GM23248 (cell line): ENCODE measurements at places on chromosomes 3 and 15.

- DNase-seq = no peak
Measured at GRCh38 chr3:78048698-78049097, 1008.8 kb downstream of the ROBO2 start.

DNA sequence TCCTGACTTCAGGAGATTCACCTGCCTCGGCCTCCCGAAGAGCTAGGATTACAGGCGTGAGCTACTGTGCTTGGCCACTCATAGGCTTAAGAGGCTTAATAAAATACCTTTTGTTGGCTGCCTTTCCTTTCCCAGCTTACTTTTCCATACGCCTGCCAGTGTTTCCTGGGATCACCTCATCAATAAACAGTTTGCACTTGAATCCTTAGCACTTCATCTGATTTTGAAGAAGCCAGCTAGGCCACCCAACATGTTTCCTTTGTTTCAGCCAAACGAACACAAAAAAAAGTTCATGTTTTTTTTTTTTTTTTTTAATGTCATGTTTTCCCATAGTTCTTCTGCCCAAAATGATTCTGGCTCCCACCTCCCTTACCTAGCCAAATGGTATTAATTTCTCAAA, 92.3 kb downstream of the RAP2B start:
- no peak for DNase-seq

DNA sequence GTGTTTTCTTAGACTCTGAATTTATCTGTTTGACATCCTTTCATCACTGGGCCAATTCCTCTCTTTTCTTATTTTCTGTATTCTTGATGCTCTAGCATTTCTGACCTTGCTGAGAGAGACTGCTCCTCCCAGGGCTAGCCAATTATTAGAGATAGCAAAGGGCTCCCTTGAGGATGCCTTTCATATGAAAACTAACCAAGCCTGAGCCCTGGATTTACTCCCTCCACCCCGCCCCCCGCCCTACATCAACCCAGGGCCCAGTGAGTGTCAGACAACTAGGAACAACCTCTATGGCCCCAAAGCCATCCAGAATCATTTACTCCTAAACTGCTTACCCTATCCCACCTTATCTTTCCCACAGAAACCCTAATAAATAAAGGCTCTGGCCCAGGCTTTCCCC, 69.7 kb upstream of the LARS2 start:
- no peak for DNase-seq

DNA sequence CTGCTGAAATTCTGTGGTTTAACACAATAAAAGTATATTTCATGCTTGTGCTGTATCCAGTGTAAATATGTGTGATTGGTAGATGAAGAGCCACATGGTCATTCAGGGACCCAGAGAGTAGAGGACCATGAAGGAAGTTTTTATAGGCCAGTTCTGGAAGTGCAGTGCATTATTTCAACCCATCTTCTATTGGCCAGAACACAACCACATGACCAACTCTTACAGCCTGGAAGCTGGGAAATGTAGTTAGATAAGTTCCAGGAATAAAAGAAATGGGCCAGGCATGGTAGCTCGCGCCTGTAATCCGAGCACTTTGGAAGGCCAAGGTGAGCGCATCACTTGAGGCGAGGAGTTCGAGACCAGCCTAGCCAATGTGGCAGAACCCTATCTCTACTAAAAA, 21.4 kb upstream of the PRTG start:
- no peak for DNase-seq

GRCh38 chr3:151347432-151347831, 18.1 kb upstream of the P2RY13 start:
- no peak for DNase-seq

DNA sequence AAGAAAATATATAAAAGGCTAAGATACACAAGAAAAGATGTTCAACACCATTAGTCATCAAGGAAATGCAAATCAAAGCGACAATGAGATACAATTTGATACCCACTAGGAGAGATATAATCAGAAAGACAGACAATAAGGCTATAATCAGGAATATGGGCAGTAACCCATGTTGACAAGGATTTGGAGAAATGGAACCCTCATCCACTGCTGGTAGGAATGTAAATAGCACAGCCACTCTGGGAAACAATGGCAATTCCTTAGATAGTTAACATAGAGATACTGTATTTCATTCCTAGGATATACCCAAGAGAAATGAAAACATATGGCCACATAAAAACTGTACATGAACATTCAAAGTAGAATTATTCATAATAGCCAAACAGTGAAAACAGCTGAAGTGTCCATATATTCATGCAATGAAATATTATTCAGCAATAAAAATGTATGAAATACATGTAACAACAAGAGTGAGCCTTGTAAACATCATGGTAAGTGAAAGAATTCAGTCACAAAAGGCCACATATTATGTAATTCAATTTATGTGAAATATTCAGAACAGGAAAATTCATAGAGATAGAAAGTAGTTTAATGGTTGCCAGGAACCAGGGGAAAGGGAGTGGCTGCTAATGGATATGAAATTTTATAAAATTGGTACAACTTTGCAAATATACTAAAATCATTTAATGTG, 18.2 kb upstream of the COL8A1 start:
- no peak for DNase-seq

GRCh38 chr15:42825599-42825998, 88.7 kb upstream of the CDAN1 start:
- DNase-seq = no peak

DNA sequence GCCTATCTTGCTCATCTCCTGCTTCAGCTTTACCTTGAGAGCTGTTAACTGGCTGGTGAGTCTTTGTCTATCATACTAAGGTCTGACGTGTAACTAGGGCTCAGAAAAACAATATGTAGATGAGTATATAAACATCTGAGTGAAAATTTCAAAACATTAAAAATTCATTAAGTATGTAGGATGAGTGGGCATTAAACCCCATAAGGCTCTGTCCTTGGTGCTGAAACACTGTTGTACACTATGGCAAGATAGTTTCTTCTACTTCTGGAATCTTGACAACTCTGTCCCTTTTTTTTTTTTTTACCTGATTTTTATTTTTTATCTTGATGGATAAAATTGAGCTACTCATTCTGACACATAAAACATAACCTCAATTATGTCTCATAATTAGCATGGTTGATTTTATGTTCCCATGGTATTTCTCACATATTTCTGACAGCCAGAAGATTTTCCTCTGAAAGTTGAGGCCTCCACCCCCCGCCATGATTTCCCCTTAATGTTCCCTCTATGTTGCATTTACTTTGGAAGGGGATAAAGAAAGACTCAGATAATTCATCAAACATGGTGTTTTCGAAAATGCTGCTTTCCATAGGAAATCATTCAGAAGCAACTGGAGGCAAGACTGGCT, 54.3 kb downstream of the DGKG start:
- peak; percentile 69 for DNase-seq

DNA sequence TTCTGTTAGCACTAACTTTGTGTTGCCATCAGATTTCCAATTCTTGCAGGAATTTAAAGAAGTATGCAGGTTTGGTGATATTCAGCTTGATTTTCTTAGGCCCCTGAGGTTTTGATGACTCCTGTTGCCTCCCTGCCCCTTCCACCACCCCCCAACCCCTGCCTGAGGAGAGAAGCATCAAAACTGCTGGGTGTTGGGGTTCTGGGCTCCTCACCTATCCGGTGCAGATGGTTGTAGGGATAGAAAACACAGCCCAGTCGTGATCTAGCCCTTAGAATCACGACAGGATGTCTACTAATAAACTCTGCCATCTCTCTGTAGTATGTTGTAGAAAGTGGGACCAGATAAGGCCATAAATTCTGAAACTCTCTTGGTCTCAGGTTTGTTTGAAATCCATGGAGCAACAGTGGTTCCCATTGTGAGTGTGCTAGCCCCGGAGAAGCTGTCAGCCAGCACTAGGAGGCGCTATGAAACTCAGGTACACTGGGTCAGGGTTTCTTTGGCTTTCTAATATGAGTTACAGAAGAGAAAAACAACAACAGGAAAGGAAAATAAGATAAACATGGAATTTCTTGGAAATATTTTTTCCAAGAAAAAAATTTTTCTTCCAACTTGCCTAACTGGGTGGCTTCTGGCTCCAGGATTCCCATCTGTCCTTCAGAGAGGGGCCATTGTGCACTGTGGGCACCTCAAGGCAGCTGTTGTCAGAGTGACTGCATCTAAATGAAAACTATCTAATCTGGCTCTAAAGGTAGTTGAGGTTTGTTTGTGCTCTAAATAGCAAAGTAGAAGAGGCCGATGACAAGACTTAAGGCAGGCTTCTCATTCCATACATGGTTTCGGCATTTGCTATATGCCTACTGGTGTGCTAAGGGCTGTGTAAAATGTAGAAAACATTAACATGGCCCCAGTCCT, 8.7 kb downstream of the SRP14 start:
- peak; percentile 56 for DNase-seq

DNA sequence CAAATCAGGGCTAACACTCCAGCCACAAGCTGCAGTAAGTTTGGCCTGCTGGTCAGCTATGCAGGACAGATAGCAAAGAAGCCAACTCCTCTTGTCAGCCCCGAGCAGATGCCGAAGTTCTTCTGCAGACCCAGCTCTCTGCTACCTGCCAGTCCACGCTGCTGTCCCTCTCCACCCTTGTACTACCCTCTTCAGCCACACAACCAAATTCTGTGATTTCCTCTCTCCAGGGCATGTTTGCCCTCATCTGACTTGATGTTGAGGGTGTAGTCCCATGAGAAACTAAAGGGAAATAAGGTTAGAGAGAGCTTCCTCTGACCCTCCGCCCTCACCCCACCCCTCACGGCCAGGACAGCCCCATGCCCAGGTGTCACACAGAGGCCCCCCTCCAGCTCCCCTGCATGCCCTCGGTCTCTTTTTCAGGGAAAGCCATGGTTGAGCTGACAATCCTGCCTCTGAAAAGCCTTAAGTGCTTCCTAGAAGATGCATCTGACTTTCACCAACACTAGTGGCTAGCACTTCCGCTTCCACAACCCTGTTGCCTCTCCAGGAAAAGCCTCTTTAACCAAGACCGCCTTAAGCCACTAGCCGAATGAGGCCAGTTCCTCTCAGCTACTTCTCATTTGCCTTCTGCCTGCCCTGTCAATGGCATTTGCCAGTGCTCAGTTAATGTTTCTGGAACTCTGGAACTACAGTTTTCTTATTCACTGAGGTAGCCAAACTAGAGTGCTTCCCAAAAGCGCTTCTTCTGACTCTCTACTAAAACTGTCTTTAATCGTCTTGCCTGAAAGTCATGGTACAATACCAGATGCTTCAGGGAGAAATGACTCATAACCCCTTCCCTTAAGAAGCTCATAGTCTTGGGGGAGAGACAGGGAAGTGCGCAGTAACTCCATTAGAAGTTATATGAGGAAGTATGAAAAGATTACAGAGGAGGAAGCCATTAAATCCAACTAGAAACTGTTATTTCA, 300.4 kb upstream of the STT3B start:
- peak; percentile 34 for DNase-seq

DNA sequence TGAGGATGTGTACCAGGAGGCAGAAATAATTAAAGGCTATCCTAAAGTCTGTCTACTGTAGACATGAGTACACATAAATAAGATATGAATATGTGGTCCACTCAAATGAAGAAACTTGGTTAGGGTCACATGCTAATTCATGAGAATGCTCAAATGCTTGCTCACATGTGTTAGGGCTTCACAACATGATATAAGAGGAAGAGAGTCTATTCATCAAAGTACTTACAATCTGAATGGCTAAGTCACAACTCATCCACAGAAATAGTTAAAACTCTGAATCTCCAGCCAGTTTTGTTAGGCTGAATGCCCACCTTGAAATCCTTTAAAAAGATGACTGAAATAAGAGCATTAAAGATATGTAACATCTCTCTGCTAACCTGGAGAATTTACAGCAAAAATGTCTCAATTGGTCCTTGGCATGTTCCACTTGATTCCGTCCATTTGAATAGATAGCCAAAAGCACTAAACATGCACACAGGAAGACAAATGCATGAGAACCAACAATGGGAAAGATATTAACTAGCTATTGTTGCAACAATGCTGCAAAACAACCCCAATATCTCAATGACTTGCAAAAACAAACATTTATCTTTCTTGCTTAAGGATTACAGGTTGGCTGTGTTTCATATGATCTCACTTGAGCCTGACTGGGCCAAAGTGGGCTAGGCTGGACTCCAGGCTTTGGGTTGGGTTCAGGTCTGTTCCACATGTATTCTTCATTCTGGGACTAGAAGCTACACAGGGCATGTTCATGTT, 10.6 kb upstream of the TBC1D5 start:
- DNase-seq = peak; percentile 5
